HTR-8/SVneo (cell line): ENCODE measurements at places on chromosomes 13 and 19.

DNA sequence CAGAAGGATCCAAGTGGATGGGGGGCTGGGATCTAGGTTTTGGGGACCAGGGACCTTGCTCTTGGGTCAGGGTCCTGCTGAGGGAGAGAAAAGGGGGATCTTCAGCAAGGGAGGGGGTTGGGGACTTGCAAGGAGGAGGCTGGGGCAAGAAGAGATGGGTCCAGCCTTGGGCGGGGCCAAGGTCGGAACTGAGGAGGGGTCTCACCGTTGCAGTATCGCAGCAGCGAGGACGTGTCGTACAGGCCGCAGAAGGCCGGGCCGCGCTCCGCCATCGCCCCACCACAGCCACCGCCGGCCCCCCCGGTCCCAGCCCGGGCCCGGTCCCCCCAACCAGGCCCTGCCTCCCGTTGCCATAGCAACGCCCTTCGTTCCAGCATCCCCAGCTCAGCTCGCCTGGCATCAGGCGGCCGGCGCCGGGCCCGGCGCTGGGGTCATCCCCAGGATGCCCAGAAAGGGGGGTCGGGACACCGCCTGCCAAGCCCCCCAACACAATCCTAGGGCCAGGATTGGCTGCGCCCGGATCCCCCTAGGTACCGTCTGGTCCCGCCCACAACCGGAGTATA, 6.0 kb upstream of the EML2 start:
- DNase-seq: no peak

GRCh38 chr19:50632151-50632835, 7.4 kb downstream of the SYT3 start:
- no peak for DNase-seq

DNA sequence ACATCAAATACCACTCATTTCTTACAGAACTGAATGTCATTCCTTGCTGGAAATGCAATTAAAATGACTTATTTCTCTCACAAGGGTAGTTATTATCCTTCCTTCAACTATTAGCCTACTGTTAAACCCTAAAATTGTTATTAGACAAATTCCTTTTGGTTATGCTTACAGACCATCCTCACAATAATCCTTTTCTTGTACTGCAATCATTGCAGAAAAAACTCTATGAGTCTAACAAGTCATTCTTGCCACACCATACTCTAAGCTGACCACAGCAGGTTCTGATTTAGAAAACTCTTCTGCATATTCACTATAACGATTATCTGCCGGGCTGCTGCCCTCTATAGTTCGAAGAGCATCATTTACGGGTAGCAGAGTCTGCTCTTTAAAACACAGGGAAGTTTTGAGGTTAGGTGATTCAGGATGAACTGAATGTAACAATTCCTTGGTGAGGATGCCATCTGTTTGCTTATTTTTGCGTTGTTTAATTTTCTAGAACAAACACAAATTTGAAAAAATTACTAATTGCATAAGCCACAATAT, 38.2 kb downstream of the MTMR6 start:
- DNase-seq: no peak

DNA sequence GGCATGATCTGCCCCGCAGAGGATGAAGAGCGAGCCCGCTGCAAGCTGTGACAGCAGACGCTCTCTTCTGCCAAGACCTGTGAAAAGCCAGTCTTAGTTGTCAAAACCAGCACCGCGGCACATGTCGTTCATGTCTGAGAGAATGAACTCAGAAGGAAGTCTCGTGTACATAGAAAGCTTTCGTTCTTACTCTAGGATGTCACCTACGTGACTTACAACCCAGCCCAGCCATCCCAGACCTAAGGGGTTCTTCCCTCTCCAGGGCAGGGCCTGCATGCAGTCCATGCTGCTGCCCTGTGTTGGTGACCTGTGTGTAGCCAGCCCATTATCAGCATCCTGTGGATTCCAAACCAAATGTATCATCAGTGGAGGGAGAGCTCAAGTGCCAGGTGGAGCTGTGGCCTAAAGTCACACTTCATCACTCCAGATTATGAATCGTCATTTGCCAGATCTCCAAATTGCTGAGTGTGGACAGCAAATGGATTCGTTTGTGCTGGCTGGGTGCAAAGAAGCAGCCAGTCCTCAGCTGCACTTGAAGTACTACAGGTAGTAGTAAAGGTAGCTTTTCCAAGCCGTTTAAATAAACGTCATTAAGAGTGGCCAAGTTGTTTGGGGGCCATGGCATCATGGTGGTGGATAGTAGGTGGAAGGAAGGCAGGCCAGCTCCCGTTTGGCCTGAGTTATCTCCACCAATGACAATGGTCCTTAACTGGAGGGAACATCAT, 73.9 kb upstream of the GPR183 start:
- DNase-seq: no peak

DNA sequence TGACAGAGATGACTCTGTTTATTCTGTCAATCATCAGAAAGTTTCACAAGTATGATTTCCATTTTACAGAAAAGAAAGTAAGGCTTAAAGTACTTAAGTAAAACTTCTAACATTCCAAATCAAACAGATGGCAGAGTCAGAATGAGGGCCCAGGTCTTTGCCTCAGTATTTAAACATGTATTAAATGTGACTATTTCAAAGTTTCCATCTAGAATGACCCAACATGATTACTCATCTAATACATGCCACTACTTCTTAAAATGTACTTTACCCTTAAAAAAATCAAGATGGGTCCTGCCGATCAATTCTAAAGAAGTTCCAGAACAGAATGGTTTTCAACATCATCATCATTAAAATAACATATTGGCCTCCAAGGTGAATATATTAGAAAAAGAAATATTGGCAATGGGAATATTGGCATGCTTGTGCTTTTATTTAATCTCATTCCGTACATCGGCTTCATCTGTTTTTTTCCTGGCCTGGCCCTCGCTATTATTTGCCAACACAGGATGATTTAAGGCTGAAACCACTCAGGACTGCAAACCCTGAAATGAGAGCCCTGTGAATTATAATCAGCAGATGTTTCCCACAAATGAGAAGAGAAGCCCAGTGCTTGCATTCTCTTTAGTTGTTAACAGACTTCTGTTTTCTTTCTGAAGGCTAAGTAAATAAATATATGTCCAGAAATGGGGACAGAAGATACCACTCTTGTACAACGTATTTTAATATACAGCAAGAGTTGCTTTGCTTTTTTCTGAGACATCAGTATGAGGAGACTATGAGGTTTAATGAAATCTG, 340.0 kb downstream of the DNAJC15 start:
- no peak for DNase-seq

DNA sequence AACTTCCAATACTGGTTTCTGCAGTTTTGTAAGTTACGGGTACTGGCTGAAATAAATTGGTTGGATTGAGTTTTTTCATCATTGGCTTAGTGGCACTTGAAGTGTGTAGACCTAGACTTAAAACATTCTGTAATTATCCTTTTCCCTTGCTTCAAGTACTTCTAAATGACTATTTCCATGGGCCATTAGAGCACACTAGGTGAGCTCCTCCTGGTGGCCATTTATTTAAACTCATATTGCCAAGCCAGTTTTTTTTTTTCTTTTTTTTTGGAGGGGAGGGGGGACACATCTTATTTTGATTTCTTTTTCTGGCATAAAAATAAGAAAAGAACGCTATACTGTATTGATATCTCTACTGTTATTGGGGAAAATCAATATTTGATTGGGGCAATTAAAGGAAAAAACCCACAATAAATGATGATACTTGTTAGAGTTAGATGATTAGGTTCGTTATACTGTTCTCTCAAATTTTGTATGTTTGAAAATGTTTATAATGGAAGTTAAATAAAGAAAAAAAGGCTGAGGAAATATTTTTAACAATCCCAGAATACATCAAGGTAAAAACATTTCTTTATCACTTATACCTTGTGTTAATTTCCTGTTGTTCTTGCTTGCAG, 82.9 kb downstream of the PDS5B start:
- DNase-seq: peak; percentile 11

- peak; percentile 83 for DNase-seq
Measured at GRCh38 chr19:13588957-13589833, 82.9 kb upstream of the CACNA1A start.

GRCh38 chr19:39641773-39642172, 13.9 kb upstream of the LGALS16 start:
- DNase-seq: no peak

GRCh38 chr13:111483621-111483987, 163.2 kb downstream of the TEX29 start:
- DNase-seq: no peak

DNA sequence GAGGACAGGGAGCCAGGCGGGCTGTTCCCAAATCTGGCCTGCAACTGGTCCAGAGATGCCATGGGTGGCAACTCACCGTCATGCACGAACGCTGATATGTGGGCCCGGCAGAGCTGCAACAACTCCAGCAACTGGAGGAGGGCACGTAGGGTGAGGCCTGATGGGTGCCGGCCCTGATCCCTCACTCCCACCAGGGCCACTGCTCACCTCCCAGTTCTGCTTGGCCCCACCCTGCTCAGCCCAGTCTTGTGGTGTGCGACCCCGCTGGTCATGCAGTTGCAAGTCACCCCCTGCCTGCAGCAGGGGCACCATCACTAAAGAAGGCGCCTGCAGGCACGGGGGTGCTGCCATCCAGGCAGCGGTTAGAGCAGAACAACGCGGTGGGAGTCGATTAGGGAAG, 16.9 kb downstream of the ARHGAP33 start:
- no peak for DNase-seq

DNA sequence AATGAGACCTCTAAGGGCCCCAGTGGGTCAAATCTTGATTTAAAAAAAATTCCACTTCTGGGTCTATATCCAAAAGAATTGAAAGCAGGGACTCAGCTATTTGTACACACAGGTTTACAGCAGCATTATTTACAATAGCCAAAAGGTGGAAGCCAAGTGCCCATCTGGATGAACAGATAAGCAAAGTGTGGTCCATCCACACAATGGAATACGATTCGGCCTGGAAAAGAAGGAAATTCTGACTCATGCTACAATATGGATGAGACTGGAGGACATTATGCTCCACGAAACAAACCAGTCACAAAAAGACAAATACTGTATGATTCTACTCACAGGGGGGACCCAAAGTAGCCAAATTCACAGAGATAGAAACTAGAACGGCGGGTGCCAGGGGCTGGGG, 76.7 kb downstream of the CACNA1A start:
- no peak for DNase-seq

DNA sequence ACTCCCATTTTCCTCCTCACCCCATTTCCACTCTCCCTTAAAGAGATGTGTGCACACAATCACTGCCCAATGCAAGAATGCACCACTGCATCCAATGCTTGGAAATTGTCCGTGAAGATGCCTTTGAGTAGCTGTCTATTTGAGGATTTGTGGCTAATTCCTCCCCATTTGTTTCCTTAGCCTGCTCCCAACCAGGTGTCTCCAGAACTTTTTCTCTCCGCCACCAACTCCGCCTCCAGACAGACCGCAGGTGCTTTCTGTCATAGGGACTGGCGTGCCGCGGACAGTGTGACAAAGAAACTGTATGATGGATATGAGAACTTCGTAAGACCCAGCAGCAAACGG, 461 bp upstream of the TM9SF2 start:
- no peak for DNase-seq

- DNase-seq: no peak
Measured at GRCh38 chr13:33290421-33290965, 4.9 kb upstream of the STARD13 start.

DNA sequence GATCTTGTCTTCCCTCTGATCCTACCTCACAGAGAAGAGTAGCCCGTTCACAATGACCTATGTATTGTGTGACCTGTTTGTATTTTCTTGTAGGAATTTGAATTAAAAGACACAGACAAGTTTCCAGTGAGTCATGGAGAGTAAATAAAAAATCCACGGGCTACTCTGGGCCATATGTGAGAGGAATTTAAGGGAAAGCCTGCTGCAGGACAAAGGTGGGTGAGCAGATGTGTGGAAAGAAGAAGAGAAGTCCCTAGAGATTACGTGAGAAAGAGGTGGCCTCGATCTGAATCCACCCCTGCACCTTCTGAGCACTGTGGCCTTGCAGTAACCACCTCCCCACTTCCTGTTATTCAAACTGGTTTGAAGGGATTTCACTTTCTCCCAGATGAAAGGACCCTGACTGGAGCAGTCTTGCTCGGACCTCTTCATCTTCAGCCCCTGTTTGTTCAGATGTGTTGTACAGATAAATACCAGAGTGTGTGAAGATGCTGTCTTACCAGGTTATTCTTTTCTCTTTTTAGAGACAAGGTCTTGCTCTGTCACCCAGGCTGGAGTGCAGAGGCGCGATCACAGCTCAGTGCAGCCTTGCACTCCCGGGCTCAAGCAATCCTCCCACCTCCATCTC, 205.4 kb downstream of the PDS5B start:
- no peak for DNase-seq

- no peak for DNase-seq
Measured at GRCh38 chr13:33132644-33133440, 116.6 kb downstream of the KL start.

- DNase-seq: no peak
Measured at GRCh38 chr19:18551631-18552030, 6.0 kb upstream of the KXD1 start.

DNA sequence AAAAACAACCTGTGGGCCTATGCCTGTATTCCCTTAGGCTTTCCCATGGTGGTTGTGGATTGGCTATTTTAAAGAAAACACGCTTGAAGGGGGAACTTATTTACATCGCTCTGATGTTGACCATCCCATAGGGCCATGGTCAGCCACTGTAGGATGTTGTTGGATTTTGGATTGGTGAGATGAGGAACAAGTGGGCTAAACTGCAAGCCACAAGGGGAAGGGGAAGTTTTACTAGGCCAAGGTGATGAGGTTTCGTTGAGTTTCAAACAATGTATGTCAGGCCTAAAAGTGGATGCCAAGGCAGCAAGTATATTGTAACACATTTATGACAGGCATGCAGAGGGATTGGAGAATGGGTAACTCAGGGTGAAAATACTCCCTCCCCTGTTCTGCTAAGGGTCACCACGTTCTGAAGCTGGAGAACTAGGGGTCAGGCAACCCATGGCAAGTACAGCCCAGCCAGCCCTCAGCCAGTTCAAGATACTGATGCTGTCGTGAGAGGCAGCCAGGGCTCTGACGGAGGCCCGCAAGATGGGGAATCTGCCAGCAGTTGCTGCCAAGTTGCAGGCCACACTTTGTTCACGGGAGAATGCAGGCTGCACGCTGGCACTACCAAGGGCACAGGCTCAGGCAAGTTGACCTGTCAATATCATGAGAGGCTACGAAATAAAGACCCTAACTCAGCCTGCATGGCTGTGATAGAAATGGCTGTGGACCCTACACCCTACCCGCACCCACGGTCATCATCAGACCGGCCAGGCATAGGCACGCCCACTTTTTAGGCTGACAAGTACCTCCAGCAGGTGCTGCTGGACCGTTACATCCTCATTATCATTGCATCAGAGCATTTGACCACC, 11.1 kb downstream of the IRGC start:
- no peak for DNase-seq
